NCI-H1048 (cell line): ENCODE measurements at places on chromosomes 1 and 21.
A peak's percentile ranks its signal among the peaks of the same experiment; 100 is the strongest.

GRCh38 chr1:206905295-206906164 lies 8.3 kb downstream of the IL24 start:
- no peak for DNase-seq

GRCh38 chr21:34894401-34894800 lies 154.7 kb downstream of the RUNX1 start:
- no peak for DNase-seq

- DNase-seq, result no peak
Observed at GRCh38 chr21:25838809-25839208, 104.0 kb downstream of the GABPA start.

DNA sequence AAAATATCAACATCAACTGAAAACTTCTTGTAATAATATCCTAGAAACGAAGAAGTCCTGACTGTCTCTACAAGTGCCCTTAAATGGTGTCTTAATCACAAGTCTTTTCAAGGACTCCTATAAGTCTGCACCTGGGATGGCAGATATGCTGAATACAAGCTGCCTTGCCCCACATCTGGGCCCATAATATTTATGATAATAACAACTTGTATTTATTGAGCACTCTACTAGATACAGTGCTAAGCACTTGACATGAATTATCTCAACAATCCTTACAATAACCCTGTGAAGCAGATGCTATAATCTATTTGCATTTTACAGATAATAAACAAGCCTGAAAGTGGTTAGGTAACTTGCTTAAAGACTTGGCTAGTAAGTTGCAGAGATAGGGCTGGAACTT lies 78.0 kb upstream of the ZNF648 start:
- no peak for DNase-seq

- DNase-seq, result no peak
Observed at GRCh38 chr1:239817801-239818200, 273.9 kb upstream of the FMN2 start.

DNA sequence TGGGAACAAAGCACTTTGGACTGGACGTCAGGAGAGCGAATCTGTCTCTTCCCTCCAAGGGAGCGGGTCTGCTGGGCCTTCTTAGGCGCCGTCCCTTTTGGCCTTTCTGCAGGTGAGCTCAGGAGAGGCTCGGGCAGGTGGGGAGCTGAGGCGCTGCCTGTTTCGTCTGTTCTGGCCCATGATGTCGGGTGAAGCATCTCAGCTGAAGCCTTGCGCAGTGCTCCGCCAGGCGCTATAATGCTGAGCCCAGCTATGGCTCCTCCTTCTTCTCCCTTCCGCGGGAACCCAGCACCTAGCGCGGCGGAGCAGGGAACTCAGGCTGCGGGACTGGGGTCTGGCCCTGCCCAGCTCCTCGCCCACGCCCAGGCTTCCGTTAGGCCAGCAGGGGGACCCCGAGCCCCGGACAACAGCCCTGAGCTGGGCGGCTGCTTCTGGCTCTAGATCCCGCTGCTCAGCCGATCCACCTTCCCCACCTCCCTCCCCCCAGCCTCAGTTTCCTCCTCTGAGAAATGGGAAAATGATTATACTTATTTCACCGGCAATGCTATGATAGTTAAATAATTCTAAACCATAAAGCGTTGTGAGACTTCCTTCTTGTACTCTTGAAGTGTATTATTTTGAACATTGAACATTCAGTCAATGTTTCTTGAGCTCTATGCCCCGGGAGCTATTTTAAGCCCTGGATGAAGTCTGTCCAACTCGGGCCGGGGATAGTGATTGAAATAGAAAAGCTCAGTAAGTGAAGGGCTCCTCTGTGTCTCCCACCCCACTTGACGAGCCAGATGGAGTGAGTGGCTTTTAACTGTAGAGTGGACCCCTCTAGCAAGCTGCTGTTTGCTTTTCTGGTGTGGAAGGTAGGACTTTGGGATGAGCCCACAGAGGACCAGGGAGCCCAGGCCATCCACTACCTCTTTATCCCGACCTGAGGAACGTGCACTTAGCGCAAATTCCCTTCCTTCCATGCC lies 9.6 kb upstream of the ADORA1 start:
- peak; percentile 16 for DNase-seq

DNA sequence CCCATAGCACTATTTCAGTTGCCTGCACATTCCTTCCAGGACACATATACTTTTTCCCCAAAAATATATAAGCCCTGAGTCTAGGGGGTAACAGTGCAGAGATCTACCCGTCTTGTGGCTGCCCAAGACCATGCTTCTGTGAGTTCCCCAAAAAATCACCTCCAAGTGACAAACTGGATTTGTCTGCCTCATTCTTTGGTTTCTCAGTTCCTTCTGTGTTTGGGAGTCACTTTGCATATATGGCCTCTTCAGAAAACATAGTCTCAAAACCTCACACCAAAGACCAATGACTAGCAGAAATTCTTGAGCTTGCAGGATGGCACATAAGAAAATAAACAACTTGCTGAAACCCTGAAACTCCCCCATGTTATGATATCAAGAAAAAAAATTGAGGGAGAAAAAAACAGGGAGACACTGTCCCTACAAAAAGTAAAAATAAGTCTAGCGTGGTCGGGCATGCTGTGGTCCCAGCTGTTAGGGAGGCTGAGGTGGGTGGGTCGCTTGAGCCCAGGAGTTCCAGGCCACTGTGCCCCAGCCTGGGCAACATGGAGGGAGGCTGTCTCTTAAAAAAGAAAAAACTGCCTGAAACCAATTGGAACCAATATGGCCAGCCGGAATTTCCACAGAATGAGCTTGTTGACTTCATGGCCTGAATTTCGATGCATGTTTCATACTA lies 8.0 kb downstream of the JMJD4 start:
- no peak for DNase-seq

GRCh38 chr1:24717887-24718650 lies 27.2 kb upstream of the CLIC4 start:
- DNase-seq, result no peak

DNA sequence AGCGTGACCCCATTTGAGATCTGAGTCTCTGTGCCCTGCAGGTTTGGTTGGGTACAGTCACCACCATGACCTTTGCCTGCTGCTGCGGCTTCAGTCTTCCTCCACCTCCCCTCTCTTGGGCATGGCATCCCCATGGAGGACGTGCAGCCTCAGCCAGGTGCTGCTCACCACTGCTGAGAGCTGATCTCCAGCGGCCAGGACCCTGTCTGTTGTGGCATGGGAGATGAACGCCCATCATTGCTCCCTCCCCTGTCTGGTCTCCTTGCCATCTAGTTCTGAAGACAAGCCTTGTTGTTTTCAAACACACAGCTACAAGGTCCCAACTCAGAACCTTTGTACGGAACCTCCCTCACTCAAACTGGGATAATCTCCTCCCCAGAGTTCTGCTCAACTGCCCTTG lies 19.2 kb upstream of the PKP1 start:
- no peak for DNase-seq

GRCh38 chr1:1748686-1749321 lies 24.6 kb upstream of the CDK11A start:
- no peak for DNase-seq

GRCh38 chr1:78645723-78646122 lies 3.9 kb upstream of the IFI44 start:
- no peak for DNase-seq

DNA sequence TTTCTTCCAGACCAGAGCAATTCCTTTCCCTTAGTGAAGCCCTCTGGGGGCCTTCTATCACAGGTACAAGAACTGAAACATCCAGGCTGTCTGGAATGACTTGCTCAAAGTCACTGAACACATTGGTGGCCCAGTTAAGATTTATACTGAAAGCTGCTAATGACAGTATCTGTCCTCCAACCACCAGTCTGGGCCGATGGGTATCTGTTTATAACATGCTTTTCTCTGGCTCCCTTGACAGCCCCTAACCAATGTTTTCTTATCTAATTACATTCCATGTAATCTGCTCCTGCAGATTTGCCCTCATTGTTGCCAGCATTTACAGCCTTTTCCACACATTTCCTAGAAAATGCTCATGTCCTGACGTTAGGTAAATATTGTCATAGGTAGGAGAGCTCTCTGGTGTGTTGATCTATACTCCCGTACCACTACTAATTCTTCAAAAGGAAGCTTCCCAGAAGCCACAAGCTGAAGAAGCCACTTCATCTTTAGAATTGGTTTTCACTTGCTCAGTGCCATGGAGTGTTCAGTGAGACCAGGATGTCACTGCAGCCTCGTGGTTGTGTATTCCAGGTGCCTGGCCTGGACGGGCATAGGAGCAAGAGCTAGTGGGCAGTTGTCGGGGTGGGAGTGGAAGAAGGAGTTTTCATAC lies 163.9 kb downstream of the TSEN15 start:
- no peak for DNase-seq

DNA sequence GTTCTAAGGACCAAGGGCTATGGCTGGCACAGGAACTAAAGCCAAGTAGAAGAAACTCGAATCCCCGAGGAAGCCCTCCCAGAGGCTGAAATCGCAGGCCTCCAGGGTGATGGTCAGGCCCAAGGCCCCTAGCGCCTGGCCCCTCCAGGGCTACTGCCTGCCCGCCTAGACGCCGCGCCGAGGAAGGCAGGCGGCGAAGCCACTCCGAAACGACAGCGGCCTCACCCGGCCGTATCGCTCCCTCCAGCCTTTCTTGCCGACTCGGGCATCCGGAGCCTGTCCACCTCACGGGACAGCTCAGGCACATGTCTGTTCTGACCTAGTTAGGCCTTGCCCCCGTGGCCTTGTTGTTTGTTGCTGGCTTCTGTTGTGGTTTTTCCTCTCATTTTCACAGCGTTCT lies 9.7 kb upstream of the LHX8 start:
- no peak for DNase-seq

DNA sequence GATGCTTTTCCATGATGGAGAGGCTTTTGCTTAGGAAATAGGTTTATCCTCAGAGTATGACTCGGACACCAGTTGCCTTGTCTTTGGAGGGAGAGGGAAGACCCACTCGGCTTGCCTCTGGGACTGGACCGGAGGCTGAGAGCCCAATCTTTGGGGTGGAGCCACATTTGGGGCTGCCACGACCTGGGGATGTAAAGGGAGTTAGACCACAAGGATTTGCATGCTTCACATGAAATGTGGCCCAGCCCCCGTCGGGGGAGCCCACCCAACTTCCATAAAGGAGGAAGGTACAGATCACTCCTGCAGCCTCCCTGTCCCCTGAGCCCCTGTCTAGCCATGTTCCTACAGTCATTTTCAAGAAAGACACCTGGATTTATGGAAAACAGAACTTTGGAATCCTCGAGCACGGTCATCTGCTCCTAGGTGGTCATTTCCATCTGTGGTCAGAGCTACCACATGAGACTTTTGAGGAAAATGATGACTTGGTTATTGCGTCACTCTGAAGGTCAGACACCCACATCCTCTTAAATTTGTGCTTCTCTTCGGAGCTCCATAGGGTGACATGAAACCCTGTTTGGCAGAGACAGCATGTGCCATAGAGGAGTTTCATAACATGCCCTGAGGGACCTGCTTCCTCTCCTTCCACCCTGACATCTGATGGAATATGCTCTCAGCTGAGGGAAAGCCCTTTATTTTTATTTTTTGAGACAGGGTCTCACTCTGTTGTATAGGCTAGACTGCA lies 99.4 kb upstream of the SLC45A1 start:
- no peak for DNase-seq

GRCh38 chr1:67958472-67958871 lies 92.0 kb downstream of the DIRAS3 start:
- no peak for DNase-seq
